ENCODE measurements at places on chromosomes 16 and 17. TPM values are rescaled to one million over a fixed set of nuclear protein-coding genes. Genes with fewer than 3 reads are reported as not detected.

Gene BEAN1
- total RNA-seq: not detected

Gene EVI2A
- not detected for total RNA-seq

Gene MT1G
- total RNA-seq: 23.4 TPM

Gene TMC7
- 4.3 TPM for total RNA-seq

Gene MMP28
- not detected for total RNA-seq

Gene KRT33A
- total RNA-seq: not detected

Gene TBC1D3G
- not detected for total RNA-seq

Gene KCNJ18
- not detected for total RNA-seq

Gene TMIGD1
- total RNA-seq: not detected

Gene STH
- not detected for total RNA-seq

Gene NPIPA5
- 5.2 TPM for total RNA-seq

Gene PPY
- total RNA-seq: 0.59 TPM

Gene EPOP
- total RNA-seq: 6.1 TPM

DNA sequence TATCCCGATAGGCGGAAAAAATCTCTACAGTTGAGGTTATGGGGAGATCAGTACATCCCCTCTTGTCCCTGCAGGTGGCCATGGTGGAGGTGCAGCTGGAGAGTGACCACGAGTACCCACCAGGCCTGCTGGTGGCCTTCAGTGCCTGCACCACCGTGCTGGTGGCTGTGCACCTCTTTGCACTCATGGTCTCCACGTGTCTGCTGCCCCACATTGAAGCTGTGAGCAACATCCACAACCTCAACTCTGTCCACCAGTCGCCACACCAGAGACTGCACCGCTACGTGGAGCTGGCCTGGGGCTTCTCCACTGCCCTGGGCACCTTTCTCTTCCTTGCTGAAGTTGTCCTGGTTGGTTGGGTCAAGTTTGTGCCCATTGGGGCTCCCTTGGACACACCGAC is 4.2 kb downstream of the ORAI3 start:
- H3K27me3 ChIP-seq: no peaks in the 10 kb centered on the region
- no peaks in the 10 kb centered on the region for H3K4me1 ChIP-seq
- H3K4me3 ChIP-seq: no peak overlapping the region
- DNase-seq: no peak
- H3K27ac ChIP-seq: no peak overlapping the region

GRCh38 chr16:27973678-27974077 is 89.8 kb downstream of the GSG1L start:
- DNase-seq: no peak
- no peaks in the 10 kb centered on the region for H3K36me3 ChIP-seq
- H3K4me3 ChIP-seq: no peak overlapping the region
- H3K27me3 ChIP-seq: no peaks in the 10 kb centered on the region
- no peaks in the 10 kb centered on the region for H3K4me1 ChIP-seq

DNA sequence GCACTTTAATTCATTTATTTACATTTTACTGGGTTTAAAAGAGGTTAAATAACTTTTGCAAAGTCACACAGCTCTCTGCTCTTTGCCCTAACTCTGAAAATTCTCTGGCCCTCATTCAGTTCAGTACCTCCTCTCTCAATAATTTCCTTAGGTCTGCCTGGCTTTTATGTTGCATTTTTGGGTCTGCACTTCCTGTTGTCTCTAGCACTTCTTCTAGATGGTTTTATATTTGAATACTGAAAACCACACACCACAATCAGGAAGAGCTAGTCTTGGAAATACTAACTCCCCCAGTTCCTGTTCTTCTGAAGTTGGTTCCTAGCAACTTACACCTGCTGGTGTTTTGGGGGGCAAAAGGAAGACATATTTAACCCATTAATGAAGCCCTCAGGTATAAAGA is 577.9 kb downstream of the HS3ST4 start:
- H3K4me1 ChIP-seq: no peaks in the 10 kb centered on the region
- no peak overlapping the region for H3K4me3 ChIP-seq
- no peaks in the 10 kb centered on the region for H3K36me3 ChIP-seq
- DNase-seq: no peak

- no peaks in the 10 kb centered on the region for H3K4me1 ChIP-seq
- H3K36me3 ChIP-seq: peaks cover 52% of the 10 kb centered on the region
- no peak for DNase-seq
- H3K4me3 ChIP-seq: no peak overlapping the region
- H3K27me3 ChIP-seq: no peaks in the 10 kb centered on the region
Measured at GRCh38 chr17:3009411-3009920, 53.9 kb downstream of the OR1D5 start.

DNA sequence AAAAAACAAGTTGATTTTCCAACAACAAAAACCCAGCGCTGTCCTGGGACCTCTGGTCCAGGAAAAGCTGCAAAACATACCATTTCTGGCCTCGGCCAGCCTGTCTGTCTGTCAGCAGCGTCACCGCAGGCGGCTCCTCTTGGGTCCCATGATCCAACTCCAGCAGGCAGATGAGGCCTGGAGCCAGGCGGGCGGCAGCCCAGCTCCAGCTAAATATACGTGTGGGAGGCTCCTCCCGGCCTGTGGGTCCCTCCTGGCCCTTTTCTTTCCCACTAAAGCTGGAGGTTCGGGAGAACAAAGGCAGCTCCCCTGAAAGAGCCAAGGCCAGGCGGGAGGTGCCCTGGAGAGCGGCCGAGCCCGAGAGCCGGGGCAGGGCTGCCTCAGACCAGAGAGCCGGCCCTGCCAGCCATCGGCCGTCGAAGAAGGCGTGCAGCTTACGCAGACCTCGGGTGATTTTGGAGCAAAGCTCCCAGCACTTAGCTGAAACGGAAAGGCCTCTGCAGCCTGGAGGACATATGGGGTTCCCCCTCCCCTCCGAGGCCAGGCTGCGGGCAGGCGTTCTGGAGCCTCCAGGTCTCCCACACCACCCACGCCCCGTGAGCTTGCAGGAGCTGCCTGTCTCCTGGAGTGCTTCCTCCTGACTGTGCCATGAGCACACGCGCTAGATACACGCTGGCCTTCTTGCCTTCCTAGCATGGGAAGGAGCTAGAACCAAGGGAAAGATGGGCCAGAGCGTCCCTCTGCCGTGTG is 19.9 kb upstream of the JPH3 start:
- H3K36me3 ChIP-seq: no peaks in the 10 kb centered on the region
- no peak overlapping the region for H3K4me3 ChIP-seq
- no peaks in the 10 kb centered on the region for H3K27me3 ChIP-seq
- DNase-seq: no peak
- no peak overlapping the region for H3K27ac ChIP-seq

GRCh38 chr17:62801553-62802114 is 6.5 kb downstream of the MARCHF10 start:
- no peak overlapping the region for H3K4me3 ChIP-seq
- no peaks in the 10 kb centered on the region for H3K4me1 ChIP-seq
- no peak overlapping the region for H3K27ac ChIP-seq
- no peaks in the 10 kb centered on the region for H3K36me3 ChIP-seq
- DNase-seq: no peak
- no peaks in the 10 kb centered on the region for H3K27me3 ChIP-seq

DNA sequence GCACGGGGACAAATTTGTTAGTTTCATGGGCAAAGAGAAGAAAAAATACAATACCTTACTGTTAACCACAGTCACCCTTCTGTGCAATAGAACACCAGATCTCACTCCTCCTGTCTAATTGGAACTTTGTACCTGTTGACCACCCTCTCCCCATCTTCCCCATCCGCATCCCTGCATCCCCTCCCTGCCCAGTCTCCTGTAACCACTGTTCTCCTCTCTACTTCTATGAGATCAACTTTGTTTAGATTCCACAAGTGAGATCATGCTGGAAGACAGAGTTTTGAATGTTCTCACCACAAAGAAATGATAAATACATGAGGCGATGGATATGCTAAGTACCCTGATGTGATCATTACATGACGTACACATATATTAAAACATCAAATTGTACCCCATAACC is 47.7 kb downstream of the CLEC16A start:
- no peak overlapping the region for H3K27ac ChIP-seq
- H3K4me3 ChIP-seq: no peak overlapping the region
- H3K36me3 ChIP-seq: peaks cover 4% of the 10 kb centered on the region
- no peak for DNase-seq

DNA sequence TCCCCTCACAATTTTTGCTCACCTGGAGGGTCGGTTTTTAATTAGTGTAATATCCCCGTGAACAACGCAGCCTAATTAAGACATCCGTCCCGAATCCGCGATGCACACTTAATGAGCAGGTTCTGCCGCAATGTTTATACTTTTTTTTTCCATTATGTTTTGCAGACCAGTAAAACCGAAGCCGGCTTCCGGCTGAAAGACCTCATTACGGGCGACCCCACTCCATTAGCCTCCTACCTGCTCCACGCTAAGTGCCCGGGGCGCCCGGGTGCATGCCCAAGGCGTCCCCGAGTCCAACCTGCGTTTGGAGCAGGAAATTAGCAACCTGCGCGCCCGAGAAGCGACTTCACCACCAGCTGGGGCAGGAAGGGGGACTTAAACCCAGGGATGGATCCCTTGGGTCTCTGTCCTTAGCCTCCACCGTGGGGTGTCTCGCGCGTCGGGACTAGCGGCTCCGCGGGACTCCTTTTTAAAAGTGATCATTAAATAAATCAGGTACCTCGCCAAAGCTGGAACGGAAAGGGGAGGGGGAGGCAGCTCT is 1.7 kb downstream of the RBFOX3 start:
- H3K27me3 ChIP-seq: peaks cover 38% of the 10 kb centered on the region
- no peaks in the 10 kb centered on the region for H3K36me3 ChIP-seq
- peak overlapping the region; percentile 74 for H3K4me3 ChIP-seq
- H3K27ac ChIP-seq: no peak overlapping the region
- DNase-seq: no peak

- H3K36me3 ChIP-seq: no peaks in the 10 kb centered on the region
- H3K4me1 ChIP-seq: no peaks in the 10 kb centered on the region
- H3K27me3 ChIP-seq: no peaks in the 10 kb centered on the region
- no peak overlapping the region for H3K4me3 ChIP-seq
- DNase-seq: no peak
- no peak overlapping the region for H3K27ac ChIP-seq
Measured at GRCh38 chr17:80499560-80499959, 23.2 kb upstream of the NPTX1 start.

- H3K4me1 ChIP-seq: no peaks in the 10 kb centered on the region
- no peak overlapping the region for H3K27ac ChIP-seq
- H3K4me3 ChIP-seq: no peak overlapping the region
- no peaks in the 10 kb centered on the region for H3K27me3 ChIP-seq
- no peak for DNase-seq
Measured at GRCh38 chr17:72935984-72936383, 156.5 kb downstream of the SLC39A11 start.

DNA sequence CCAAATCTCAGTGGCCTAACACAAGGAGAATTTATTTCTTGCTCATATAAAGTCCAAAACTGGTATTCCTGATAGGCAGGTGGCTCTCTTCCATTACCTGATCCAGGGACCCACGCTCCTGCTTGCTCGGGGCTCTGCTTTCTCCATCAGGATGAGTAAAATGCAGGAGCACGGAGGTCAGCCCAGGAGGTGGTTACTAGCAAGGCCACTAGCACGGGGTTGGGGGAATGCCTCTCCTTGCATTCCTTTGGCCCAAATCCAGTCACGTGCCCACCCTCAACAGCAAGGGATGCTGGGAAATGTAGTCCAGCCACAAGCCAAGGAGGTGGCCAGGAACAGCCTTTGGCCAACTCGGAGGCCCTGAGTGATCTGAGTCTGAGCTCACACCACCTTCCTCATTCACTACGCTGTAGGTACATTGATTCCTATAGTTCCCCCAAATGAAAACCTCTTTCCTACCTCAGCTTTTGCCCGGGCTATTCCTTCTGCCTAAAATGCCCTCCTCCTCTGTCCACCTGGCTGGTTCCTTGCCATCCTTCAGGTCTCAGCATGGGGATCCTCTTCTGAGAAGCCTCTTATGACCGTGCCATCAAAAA is 38.3 kb upstream of the HAPSTR1 start:
- peak overlapping the region; percentile 58 for H3K4me3 ChIP-seq
- peak; percentile 98 for DNase-seq
- H3K4me1 ChIP-seq: no peaks in the 10 kb centered on the region

DNA sequence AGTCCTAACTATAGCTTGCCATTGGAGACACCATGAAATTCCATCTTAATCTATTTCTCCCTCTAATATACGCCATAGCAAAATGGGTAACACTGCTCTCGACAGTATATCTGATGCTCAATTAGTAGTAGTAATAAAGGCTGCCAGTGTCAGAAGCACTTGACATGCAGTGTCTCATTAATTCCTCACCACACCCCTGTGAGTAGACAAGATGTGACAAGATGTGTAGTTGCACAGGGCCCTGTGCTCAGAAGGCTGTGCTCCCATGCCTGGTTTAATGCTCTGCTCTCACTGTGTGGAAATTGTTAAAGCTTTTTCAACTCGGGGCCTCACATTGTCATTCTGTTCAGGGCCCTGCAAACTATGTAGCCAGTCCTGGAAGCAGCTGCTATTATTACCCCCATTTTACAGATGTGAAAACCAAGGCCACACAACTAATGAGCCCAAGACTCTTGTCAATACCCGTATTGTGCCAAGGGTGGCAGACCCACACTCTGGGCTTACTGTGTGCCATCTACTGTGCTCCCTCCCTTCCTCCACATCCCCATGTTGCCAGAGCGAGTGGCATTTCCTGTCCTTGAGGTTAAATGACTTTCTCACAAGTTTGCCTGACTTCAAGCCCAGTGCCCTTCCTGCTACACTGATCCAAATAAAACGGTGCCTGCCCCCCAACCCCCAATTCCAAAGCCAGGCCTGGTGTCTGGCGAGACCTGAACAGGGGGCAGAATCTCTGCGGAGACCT is 287.3 kb upstream of the CCL2 start:
- no peak for DNase-seq
- no peak overlapping the region for H3K27ac ChIP-seq
- no peaks in the 10 kb centered on the region for H3K36me3 ChIP-seq
- no peak overlapping the region for H3K4me3 ChIP-seq

GRCh38 chr16:23842137-23842600 is 6.4 kb downstream of the PRKCB start:
- no peak overlapping the region for H3K27ac ChIP-seq
- no peak overlapping the region for H3K4me3 ChIP-seq
- H3K4me1 ChIP-seq: no peaks in the 10 kb centered on the region
- peaks cover 3% of the 10 kb centered on the region for H3K27me3 ChIP-seq

DNA sequence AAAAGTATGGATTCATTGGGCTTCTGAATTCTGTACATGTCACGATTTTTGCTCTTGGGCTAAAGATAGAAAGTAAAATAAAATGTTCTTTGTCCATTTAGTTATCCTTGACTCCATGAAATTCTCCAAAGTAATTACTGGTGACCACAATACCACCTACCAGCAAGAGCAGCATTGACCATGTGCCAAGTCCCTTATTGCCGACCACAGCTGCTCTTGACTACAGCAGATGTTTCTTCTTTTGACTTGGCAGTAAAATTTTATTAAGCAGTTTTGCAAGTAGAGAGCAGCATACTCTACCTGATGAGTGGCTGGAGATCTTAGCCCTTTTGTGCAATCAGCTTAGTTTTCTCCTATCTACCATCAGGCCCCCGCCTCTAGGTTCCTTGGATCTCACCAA is 152.2 kb upstream of the TBX2 start:
- DNase-seq: no peak
- peaks cover 6% of the 10 kb centered on the region for H3K36me3 ChIP-seq
- no peak overlapping the region for H3K4me3 ChIP-seq
- no peak overlapping the region for H3K27ac ChIP-seq

GRCh38 chr17:41683441-41684007 is 5.2 kb upstream of the EIF1 start:
- H3K36me3 ChIP-seq: no peaks in the 10 kb centered on the region
- no peak overlapping the region for H3K27ac ChIP-seq
- DNase-seq: no peak
- H3K27me3 ChIP-seq: no peaks in the 10 kb centered on the region
- H3K4me3 ChIP-seq: no peak overlapping the region
- no peaks in the 10 kb centered on the region for H3K4me1 ChIP-seq

GRCh38 chr17:40430272-40431230 is 12.7 kb upstream of the IGFBP4 start:
- H3K27ac ChIP-seq: no peak overlapping the region
- no peaks in the 10 kb centered on the region for H3K4me1 ChIP-seq
- H3K4me3 ChIP-seq: no peak overlapping the region
- H3K36me3 ChIP-seq: peaks cover 2% of the 10 kb centered on the region
- DNase-seq: peak; percentile 14

Measured in H9 (cell line).